ENCODE measurements at places on chromosomes 6 and 20.

DNA sequence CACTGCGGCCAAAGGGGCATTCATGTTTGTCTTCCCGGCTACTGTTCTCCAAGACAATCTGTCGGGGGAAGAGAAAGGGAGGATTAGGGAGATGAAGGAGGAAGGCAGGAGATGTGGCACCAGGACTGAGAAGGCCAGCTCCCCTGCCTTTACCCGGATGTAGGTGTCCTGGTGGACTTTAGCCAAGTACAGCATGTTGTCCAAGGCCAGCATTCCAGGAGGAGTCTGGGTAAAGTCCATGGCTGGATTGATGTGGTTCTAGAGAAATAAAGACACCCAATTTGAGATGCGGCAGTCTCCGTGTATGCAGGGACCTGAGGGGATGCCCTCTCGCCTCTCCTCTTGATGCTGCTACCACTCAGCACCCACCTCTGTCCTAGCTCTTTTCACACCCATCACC is 32.0 kb downstream of the ELMO2 start:
- DNase-seq = no peak

- DNase-seq = no peak
These were observed 23.7 kb downstream of the HEBP2 start for GRCh38 chr6:138427701-138428100.

GRCh38 chr20:49381558-49382493 is 100.6 kb downstream of the KCNB1 start:
- no peak for DNase-seq

DNA sequence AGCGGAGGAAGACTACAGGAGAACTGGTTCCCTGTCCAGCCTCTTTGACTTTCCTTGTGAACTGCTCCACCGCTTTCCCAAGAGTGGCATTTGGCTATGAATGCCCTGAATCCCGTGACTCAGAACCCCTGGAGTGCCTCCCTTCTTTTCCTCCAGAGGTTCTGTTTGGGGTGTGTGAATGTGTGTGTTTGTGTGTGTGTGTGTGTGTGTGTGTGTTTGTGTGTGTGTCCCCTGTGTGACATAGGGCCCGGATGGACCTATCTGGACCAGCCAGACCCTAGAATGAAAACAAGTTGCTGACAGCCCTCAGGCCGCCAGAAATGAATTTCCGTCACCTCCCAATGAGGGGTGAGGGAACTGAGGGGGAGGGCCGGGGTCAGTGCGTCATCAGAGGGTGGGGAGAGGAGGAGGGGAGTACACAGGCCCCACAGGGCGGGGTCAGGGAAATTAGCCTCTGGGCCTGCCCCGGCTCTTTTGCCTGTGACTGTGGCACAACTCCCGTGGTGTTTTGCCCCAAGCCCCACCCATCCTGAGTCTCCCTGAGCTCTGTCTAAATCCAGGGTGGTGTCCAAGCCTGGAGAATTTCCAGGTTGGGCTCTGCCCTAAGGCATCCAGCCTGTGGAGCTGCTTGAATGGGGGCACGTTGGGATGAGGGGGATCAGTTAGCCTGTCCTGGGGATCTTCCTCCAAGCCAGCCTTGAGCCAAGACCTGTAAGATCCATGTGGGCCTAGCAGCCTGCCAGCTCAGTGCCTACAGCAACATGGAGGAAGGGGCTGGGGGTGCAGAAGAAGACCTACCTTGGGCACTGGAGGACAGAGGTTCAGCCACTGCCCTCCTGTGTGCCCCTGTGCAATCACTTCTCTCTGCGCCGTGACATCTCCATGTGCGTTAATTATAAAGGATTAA is 15.2 kb upstream of the MRPS18A start:
- no peak for DNase-seq

GRCh38 chr6:33843131-33844121 is 39.6 kb upstream of the MLN start:
- DNase-seq = no peak

Measured in stimulated activated CD8-positive, alpha-beta memory T cell treated with anti-CD3 and anti-CD28 coated beads, Interleukin-12 subunit alpha, Interleukin-12 subunit beta, amount 100 ng/mL, for 1 hour (primary cell).